ENCODE measurements at places on chromosomes 5 and 9. TPM values are rescaled to one million over a fixed set of nuclear protein-coding genes. Genes with fewer than 3 reads are reported as not detected.

Gene SLC25A2
- total RNA-seq = not detected

GRCh38 chr9:97307500-97308163 lies at the start of gene CCDC180:
TSS of gene CCDC180 (plus strand) at chr9:97307659. CDS start at chr9:97308064, 405 bp downstream.
- no peak within 1 kb of the TSS for H3K27ac ChIP-seq
- H3K4me3 ChIP-seq = peak within 1 kb of the TSS; percentile 38
- peak; percentile 22 for DNase-seq
- no peaks in the 10 kb centered on the region for H3K36me3 ChIP-seq
- H3K27me3 ChIP-seq = no peaks in the 10 kb centered on the region

DNA sequence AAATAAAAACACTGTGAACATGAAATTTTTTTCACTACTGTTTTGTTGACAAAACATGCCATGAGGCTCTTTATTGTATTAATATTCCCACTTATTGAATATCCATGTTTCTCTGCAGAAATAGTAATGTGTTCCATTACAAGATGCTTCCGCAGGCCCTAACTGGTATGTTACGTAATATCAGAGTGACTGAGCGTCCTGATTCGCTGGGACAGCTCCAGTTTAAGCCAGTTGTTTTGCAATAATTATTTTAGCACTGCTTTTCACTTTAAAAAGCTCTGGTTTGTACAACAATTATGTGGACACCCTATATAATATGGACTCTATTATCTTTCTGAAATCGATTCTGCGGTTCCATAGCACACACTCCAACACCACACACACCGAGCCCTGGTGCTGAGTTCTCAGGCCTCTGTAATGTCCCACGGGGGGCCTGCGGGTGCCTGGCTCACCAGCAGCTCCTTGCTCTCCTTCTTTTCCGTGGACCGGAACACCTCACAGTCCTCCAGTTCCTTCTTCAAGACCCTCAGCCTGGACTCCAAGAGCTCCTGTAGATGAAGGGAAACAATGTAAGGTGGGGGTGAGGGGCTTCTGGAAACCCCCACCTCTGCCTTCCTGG lies 1.8 kb downstream of the TRIM7 start:
- no peak for DNase-seq
- no peak overlapping the region for H3K4me3 ChIP-seq
- H3K27me3 ChIP-seq = no peaks in the 10 kb centered on the region
- no peaks in the 10 kb centered on the region for H3K4me1 ChIP-seq
- no peaks in the 10 kb centered on the region for H3K36me3 ChIP-seq
- peak overlapping the region; percentile 92 for H3K27ac ChIP-seq

- no peaks in the 10 kb centered on the region for H3K36me3 ChIP-seq
- no peak for DNase-seq
- H3K4me3 ChIP-seq = no peak overlapping the region
- H3K4me1 ChIP-seq = no peaks in the 10 kb centered on the region
- H3K27me3 ChIP-seq = no peaks in the 10 kb centered on the region
- no peak overlapping the region for H3K27ac ChIP-seq
Measured at GRCh38 chr9:16252616-16253015, 617.9 kb downstream of the BNC2 start.

Gene RFX3
- total RNA-seq = 12.6 TPM

GRCh38 chr9:32011049-32011448 lies 373.4 kb upstream of the ACO1 start:
- no peaks in the 10 kb centered on the region for H3K4me1 ChIP-seq
- no peak overlapping the region for H3K4me3 ChIP-seq
- H3K36me3 ChIP-seq = no peaks in the 10 kb centered on the region

DNA sequence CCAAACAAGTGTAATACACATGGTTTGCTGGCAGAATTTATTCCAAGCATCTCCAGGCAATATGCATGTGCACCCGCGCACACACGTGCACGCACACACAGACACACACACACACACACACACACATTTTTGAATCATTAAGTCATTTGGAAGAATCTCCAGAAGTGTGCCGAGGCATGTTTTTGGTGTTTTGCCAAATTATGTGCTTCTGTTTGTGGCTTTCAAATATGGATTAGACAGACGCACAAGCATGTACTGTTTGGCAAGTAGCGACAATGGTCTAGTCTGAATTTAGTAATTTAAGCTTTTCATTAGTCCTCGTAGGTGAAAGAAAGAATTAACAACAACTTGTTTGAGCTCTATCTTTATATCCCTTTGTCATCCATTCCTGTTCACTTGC lies 36.7 kb downstream of the NFIB start:
- H3K36me3 ChIP-seq = no peaks in the 10 kb centered on the region
- no peak for DNase-seq
- peaks cover 96% of the 10 kb centered on the region for H3K4me1 ChIP-seq
- H3K27me3 ChIP-seq = no peaks in the 10 kb centered on the region

Gene C7
- 111 TPM for total RNA-seq

- no peaks in the 10 kb centered on the region for H3K27me3 ChIP-seq
- no peaks in the 10 kb centered on the region for H3K4me1 ChIP-seq
- no peaks in the 10 kb centered on the region for H3K36me3 ChIP-seq
- no peak overlapping the region for H3K27ac ChIP-seq
Measured at GRCh38 chr5:139385061-139386049, 2.3 kb upstream of the SLC23A1 start.

Gene ZNF454
- 3.1 TPM for total RNA-seq

DNA sequence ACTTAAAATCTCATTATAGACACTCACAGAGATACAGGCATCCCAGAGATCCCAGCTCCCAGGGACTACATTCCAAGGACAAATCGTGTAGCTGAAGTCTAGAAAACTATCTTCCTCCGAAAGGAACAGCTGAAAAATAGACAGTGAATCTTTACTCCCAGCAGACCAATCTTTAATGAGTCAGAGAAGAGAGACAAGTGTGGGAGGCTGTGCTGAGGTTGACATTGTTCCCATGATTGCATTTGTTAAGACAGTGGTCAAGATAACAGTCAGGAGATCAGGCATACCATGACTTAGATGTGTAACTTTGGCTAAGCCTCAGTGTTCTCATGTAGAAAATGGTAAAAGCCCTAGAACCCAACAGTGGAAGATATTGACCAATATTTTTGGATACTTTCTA lies 120.7 kb downstream of the PAPPA start:
- no peaks in the 10 kb centered on the region for H3K36me3 ChIP-seq
- no peak for DNase-seq
- no peaks in the 10 kb centered on the region for H3K27me3 ChIP-seq
- no peak overlapping the region for H3K4me3 ChIP-seq
- H3K4me1 ChIP-seq = no peaks in the 10 kb centered on the region

DNA sequence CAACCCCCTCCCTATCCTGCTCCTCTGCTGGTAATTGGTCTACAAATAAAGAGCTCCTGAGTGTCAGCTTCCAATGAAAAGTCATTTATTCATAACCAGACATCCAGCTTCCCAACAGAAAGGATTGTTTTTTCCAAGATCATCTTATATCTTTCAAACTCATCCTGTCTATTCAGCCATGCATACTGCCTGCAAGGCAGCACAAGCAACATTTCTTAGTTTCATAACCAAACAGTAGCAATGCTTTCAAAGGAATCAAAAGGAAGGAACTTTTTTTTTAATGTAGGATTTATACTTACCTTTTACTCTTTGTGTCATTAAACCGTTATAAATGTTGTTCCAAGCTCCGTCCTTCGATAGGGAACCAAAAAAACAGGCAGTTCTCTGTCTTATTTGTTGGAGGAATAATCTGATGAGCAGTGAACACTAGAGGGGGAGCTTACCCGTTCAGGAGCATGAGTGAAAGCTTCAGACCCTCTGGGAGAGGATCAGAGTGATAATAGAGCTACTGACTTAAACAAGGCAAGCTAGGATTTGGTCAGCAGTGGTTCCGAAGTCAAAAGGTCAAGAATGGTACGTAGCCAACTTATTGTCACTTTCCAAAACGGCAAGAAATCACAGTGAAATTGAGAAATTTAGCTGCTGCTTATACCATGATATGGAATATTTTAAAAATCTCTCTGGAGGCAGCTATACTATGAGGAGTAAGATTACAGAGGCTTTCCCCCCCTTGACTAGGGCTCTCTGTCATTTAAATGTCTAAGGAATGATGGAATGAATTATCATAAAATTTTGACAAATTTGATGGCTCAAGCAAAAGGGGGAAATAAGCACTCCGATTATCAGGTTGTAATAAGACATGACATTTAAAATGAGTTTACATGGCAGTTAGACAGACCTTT lies 892.9 kb downstream of the NR2F1-AS1 start:
- H3K27ac ChIP-seq = peak overlapping the region; percentile 48
- DNase-seq = no peak
- H3K4me3 ChIP-seq = peak overlapping the region; percentile 8
- no peaks in the 10 kb centered on the region for H3K36me3 ChIP-seq

Gene PPP2CA
- total RNA-seq = 42.8 TPM

GRCh38 chr5:1835431-1835830 lies 34.2 kb downstream of the NDUFS6 start:
- no peak overlapping the region for H3K4me3 ChIP-seq
- H3K4me1 ChIP-seq = no peaks in the 10 kb centered on the region
- DNase-seq = no peak
- no peaks in the 10 kb centered on the region for H3K36me3 ChIP-seq
- peaks cover 31% of the 10 kb centered on the region for H3K27me3 ChIP-seq

Gene FOXD4L5
- not detected for total RNA-seq

- H3K36me3 ChIP-seq = no peaks in the 10 kb centered on the region
- no peaks in the 10 kb centered on the region for H3K27me3 ChIP-seq
- H3K27ac ChIP-seq = no peak overlapping the region
- no peaks in the 10 kb centered on the region for H3K4me1 ChIP-seq
- no peak for DNase-seq
Measured at GRCh38 chr5:10768328-10768899, 7.4 kb upstream of the DAP start.

Gene CD274
- 2.8 TPM for total RNA-seq

Gene NEURL1B
- 33.6 TPM for total RNA-seq

GRCh38 chr9:94443032-94443722 lies 111.7 kb upstream of the PCAT7 start:
- H3K4me1 ChIP-seq = no peaks in the 10 kb centered on the region
- no peak overlapping the region for H3K4me3 ChIP-seq
- no peak overlapping the region for H3K27ac ChIP-seq
- no peak for DNase-seq
- H3K36me3 ChIP-seq = no peaks in the 10 kb centered on the region

Gene GARNL3
- 59.7 TPM for total RNA-seq

Gene HMGCS1
- 18.9 TPM for total RNA-seq

Gene FCN2
- total RNA-seq = not detected

DNA sequence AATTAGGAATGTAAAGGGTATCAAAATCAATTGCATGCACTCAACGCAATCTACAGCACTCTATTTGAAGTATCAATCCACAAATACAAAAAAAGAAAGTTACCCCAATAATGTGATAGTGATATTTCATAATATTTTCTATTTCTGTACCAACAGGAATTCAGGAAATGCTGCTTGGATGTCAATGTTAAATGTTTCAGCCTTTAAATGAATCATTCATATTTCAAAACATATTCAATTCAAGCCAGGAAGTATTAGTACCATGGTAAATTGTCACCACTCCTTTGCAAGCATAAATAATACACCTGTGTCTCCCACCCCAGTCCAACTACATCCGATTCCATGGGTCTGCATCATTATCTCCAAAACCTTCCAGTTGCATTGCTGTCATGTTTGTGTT lies 1185.5 kb upstream of the CDH18 start:
- H3K4me3 ChIP-seq = no peak overlapping the region
- no peaks in the 10 kb centered on the region for H3K27me3 ChIP-seq
- no peaks in the 10 kb centered on the region for H3K4me1 ChIP-seq
- H3K27ac ChIP-seq = no peak overlapping the region

- no peaks in the 10 kb centered on the region for H3K27me3 ChIP-seq
- DNase-seq = no peak
- peaks cover 8% of the 10 kb centered on the region for H3K4me1 ChIP-seq
- no peak overlapping the region for H3K4me3 ChIP-seq
- H3K36me3 ChIP-seq = no peaks in the 10 kb centered on the region
Measured at GRCh38 chr5:168920019-168920810, 341.0 kb upstream of the PANK3 start.

- no peaks in the 10 kb centered on the region for H3K36me3 ChIP-seq
- H3K4me3 ChIP-seq = no peak overlapping the region
- H3K27ac ChIP-seq = no peak overlapping the region
- no peaks in the 10 kb centered on the region for H3K27me3 ChIP-seq
Measured at GRCh38 chr5:133783481-133783880, 171.1 kb upstream of the FSTL4 start.

GRCh38 chr5:38463634-38464521 lies 92.6 kb downstream of the LIFR start:
- H3K36me3 ChIP-seq = no peaks in the 10 kb centered on the region
- no peak for DNase-seq
- H3K4me1 ChIP-seq = peaks cover 53% of the 10 kb centered on the region
- H3K27ac ChIP-seq = peak overlapping the region; percentile 22

GRCh38 chr5:119074419-119074818 lies 3.5 kb downstream of the DMXL1 start:
- DNase-seq = no peak
- H3K4me1 ChIP-seq = peaks cover 52% of the 10 kb centered on the region
- H3K4me3 ChIP-seq = no peak overlapping the region
- H3K27ac ChIP-seq = no peak overlapping the region
- no peaks in the 10 kb centered on the region for H3K36me3 ChIP-seq

DNA sequence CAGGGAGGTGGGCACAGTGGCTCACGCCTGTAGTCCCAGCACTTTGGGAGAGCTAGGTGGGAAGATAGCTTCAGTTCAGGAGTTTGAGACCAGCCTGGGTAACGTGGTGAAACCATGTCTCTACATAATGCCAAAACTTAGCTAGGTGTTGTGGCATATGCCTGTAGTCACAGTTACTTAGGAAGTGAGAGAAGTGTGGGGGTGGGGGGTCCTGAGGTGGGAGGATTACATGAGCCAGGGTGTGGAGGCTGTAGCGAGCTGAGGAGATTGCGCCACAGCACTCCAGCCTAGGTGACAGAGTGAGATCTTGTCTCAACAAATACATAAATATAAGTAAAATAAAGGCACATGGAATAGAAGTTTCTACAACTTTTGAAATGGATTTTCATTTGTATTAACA lies 23.1 kb downstream of the VCAN start:
- no peak overlapping the region for H3K4me3 ChIP-seq
- no peak overlapping the region for H3K27ac ChIP-seq
- H3K36me3 ChIP-seq = peaks cover 20% of the 10 kb centered on the region
- H3K4me1 ChIP-seq = no peaks in the 10 kb centered on the region

- H3K4me1 ChIP-seq = no peaks in the 10 kb centered on the region
- H3K36me3 ChIP-seq = no peaks in the 10 kb centered on the region
- H3K27me3 ChIP-seq = no peaks in the 10 kb centered on the region
- no peak overlapping the region for H3K4me3 ChIP-seq
- no peak for DNase-seq
Measured at GRCh38 chr5:10219068-10219467, 30.6 kb downstream of the ATPSCKMT start.

DNA sequence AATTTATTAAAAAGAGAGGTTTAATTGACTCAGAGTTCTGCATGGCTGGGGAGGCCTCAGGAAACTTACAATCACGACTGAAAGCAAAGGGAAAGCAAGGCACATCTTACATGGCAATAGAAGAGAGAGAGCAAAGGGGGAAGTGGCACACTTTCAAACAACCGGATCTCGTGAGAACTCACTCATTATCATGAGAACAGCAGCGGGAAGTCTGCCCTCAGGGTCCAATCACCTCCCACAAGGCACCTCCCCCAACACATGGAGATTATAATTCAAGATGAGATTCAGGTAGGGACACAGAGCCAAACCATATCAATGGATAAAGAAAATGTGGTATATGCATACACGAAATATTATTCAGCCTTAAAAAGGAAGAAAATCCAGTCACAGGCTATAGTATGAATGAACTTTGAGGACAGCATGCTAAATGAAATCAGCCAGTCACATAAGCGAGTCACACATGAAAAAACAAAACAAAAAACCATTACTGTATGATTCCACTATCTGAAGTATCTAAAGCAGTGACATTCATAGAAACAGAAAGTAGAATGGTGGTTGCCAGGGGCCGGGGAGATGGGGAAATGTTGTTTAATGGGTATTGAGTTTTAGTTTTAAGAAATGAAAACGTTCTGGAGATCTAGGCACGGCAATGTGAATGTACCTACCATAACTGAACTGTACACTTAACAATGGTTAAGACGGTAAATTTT lies 83.4 kb upstream of the PCA3 start:
- no peaks in the 10 kb centered on the region for H3K4me1 ChIP-seq
- no peaks in the 10 kb centered on the region for H3K36me3 ChIP-seq
- H3K27me3 ChIP-seq = no peaks in the 10 kb centered on the region
- H3K27ac ChIP-seq = no peak overlapping the region
- H3K4me3 ChIP-seq = no peak overlapping the region

Data from tibial nerve (tissue), 4 donors.